Activated naive CD8-positive, alpha-beta T cell treated with anti-CD3 and anti-CD28 coated beads, Interleukin-2, amount 50 U/mL, for 24 hours (primary cell): ENCODE measurements at places on chromosomes 3 and 15.

DNA sequence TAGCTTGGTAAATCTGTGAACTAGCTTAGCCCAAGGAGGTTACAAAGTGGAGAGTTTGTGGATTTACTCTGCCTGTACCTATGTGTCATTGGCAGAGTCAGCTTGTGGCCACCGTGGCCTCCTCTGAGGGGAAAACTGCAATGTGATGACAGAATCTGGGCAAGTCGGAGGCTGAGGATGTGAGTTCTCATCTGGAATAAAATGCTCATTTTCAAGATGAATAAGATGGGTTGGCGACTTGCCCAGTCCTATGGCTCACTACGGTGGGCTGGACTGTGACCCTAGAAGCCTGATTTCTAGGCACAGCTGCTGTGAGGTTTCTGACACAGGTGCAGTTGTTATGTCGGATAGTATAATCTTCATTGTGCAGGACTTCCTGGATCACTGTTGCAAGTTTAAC lies 83.7 kb downstream of the ETV5 start:
- DNase-seq = peak; percentile 67

GRCh38 chr3:152961323-152961722 lies 126.4 kb downstream of the P2RY1 start:
- DNase-seq = no peak

GRCh38 chr3:130772129-130772528 lies 25.5 kb upstream of the PIK3R4 start:
- DNase-seq = no peak

DNA sequence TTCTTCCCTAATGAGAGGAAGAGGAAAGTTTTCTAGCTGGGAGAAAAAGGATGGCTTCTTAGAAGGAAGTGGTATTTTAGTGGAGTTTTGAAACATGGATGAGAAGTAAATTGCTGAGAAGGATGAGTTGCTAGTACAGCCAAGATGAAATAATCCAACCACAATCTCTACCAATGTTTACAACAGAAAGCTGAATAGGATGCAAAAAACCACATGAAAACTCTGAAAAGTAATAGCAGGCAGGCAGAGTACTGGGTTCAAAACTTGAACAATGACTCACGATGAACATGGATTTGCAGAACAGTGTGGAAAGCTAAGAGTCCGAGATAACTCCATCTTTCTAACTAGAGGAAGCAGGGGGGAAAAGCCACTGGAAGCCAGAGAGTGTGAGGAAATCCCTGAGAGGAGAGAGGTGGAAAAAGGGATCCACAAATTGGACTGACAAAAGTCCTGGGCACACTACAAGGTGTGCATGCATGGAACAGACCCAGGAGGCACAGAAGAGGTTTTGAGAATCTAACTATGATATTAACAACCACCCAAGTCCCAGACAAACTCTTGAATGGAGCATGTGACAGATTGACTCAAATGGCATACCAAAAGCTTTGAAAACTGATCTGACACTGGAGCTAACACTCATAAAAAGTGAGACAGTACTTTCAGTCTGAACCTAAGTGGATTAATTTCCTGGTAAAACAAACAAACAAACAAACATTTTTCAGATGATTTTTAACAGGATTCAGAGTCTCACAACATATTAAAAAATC lies 76.7 kb downstream of the ST6GAL1 start:
- DNase-seq = no peak

DNA sequence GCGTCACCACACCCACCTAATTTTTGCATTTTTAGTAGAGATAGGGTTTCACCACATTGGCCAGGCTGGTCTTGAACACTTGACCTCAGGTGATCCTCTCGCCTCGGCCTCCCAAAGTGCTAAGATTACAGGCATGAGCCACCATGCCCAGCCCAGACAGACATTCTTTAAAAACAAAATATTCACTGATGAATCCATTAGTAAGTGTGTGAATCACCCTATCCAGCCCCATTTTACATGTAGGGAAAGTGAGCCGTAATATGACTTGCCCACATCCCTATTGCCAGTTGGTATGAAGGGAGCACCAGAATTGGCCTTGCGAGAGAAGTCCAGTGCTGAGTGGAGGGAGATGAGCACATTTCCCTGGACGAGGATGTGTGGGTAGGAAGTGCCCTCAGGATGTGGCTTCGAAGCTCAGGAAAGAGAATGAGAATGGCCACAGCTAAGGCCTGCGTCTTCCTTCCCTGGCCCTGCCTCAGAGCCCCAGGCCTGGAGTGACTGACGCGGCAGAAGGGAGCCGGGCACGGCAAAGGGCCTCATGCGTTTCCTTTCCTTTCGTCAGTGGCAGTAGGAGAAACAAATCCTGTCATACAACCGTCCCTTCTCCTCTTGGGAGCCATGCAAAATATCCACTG lies 28.3 kb upstream of the ETV5 start:
- no peak for DNase-seq
